Stimulated activated CD8-positive, alpha-beta memory T cell treated with anti-CD3 and anti-CD28 coated beads, Interleukin-4, amount 100 ng/mL, for 1 hour (primary cell): ENCODE measurements at places on chromosomes 4 and X.

DNA sequence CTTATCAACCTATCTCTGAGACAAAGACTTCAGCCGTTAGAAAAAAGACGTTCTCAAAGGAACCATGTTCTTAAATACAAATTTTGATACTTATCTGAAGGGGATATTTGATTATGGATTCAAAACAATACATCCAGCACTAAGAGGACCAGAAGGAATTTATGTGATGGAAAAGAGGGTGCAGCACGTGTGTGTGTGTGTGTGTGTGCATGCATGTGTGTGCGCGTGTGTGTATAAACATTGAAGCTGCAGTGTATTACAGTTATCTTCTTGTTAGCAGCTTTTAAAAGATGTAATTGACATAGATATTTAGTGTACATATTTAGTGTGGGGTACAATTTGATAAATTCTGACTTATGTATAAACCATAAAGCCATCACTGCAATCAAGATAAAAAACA lies 44.9 kb downstream of the ANK2 start:
- DNase-seq = no peak

DNA sequence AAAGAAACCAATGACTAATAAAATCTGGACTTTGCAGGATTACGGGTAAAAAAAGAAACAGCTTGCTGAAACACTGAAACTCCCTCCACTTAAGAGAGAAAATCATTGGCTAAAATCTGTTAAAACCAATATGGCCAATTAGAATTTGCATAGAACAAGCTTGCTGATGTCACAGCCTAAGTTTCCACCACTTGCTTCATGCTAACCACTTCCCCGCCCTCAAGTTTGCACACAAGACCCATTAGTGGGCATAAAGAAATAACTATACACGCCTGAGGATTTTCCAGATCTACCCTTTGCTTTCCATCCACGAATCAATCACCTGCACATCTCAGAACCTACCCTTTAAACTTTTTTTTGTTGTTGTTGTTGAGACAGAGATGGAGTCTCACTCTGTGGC lies 42.7 kb upstream of the PHEX start:
- DNase-seq = no peak

DNA sequence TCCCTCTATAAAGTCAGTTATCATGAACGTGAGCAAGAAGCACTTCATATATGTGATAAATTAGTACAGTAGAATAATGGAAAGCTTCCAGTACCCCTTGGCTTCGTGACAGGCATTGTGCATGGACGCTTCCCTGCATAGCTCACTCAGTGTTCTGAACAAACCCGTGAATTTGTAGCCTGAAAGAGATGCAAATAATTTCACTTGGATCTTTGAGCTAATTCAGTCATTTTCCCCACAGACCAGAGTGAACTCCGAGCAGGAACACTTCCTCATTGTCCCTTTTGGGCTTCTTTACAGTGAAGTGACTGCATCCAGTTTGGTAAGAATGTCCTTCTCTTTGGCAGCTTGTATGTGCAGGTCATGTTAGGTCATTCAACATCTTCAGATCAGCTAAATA lies 50.1 kb downstream of the ADD1 start:
- no peak for DNase-seq

GRCh38 chr4:121741751-121742150 lies 23.2 kb downstream of the SMIM43 start:
- DNase-seq = no peak

DNA sequence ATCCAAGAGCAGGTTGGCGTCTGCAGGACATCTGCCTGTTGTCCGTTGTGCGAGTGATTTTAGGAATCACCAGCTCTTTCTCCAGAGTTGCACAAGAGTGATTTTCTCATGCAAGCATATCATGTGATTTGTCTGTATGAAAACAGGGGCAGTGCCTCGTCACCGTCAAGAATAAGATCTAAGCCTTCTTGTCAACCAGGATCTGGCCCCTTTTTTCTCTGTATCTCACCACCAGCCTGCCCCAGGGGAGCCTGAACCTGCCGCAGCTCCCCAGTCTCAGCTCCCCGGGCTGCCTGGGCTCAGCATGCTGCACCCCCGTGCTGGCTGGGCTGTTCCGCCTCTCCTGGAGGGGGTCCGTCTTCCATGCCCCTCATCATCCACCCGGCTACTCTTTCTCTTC lies 90.5 kb downstream of the STOX2 start:
- no peak for DNase-seq

- DNase-seq = no peak
Observed at GRCh38 chr4:55311792-55312488, 34.1 kb upstream of the SRD5A3 start.

- DNase-seq = no peak
Observed at GRCh38 chr4:147550626-147551246, 66.5 kb upstream of the TMEM184C start.

DNA sequence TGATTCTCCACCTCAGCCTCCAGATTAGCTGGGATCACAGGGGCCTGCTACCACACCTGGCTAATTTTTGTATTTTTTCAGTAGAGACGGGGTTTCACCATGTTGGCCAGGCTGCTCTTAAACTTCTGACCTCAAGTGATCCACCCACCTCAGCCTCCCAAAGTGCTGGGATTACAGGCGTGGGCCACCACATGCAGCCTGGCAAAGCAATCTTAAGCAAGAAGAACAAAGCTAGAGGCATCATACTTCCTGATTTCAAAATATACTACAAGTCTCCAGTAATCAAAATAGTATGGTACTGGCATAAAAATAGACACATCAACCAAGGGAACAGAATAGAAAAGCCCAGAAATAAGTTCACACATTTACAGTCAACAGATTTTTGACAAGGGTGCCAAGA lies 12.8 kb upstream of the F8A1 start:
- no peak for DNase-seq

DNA sequence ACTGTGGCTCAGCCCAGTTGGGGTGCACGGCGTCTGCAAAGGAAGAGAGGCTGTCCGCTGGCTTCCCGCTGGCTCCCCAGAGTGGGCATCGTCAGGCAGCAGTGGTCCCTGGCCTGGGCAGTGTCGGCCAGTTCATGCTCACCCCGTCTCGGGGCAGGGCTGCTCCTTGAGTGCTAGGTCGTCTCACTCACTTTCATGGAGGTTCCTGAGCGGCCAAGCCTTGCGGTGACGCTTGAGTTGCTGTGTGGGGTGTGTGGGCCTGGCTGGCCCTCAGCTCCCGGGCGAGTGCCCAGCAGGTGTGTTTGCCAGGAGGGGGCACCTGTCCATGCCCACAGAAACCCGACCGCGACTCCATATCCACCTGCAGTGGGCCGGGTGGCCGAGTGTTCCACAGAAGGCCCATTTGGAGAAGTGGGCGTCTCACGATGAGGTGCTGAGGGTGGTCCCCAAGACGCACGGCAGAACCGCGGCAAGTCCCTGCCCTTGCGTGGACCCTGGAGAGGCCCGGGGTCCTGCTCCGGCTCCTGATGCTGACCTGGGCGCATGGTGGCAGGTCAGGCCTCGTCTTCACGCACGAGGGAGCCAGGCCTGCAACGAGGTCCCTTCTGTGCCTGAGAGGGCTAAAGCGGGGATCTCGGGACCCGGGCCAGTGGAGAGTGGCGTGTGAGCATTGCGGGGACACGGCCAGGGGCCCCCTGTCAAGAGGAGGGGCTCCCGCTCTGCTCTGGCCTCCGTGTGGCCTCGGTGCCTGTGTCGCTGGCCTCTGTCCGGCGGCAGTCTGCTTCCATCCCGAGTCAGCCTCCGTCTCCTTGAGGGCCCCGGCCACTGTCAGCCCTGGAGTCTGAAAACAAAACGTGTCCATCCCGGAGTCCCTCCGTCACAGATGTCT lies 18.5 kb upstream of the UVSSA start:
- DNase-seq = no peak

DNA sequence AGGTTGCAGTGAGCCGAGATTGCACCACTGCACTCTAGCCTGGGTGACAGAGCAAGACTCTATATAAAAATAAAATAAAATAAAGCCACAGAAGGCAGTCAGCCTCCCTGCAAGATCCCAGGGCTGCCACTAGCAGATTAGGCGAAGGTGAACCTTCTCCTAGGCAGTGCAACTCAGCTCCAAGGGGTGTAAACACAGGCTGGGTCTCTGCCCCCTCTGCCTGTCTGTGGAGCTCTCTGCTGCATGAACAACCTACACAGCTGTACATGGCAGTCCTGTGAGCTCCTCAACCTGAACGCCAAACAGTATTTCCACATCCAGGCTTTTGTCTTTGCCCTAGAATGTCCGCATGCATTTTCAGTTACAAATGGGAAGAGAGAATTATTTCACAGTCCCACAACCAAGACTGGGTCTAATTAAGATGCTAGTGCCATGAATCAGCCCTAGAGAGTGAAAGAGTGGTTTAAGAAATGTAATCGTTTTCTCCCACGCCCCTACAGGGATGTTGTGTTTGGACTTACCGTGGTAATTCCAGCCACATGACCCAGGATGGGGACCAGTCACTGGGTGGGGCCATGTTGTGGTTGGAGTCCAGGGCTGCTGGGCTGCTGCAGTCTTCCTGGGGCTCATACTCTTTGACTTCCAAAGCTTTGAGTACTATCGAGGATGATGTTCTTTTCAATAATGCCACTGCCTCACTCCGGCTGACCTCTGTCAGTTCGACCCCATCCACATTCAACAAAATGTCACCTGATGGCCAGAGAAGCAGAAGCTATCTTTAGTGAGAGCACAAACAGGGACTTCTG lies 99.0 kb downstream of the FIP1L1 start:
- DNase-seq = no peak

DNA sequence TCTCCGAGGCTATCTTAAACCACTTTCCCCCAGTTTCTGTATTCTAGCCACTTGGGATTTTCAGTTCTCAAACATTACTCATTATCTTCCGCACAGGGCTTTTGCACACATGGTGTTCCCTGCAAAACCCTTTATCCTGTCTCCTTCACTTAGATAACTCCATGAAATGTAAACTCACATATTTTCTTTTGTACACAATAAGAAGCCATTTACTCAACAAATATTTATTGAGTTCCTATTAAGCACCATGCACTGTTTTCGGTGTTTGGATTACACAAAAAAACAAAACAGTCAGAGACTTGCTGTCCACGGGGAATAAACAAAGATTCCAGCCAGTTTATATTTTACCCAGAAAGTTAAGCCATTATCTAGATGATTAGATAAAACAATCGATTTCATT lies 42.5 kb upstream of the UNC5C start:
- DNase-seq = no peak

DNA sequence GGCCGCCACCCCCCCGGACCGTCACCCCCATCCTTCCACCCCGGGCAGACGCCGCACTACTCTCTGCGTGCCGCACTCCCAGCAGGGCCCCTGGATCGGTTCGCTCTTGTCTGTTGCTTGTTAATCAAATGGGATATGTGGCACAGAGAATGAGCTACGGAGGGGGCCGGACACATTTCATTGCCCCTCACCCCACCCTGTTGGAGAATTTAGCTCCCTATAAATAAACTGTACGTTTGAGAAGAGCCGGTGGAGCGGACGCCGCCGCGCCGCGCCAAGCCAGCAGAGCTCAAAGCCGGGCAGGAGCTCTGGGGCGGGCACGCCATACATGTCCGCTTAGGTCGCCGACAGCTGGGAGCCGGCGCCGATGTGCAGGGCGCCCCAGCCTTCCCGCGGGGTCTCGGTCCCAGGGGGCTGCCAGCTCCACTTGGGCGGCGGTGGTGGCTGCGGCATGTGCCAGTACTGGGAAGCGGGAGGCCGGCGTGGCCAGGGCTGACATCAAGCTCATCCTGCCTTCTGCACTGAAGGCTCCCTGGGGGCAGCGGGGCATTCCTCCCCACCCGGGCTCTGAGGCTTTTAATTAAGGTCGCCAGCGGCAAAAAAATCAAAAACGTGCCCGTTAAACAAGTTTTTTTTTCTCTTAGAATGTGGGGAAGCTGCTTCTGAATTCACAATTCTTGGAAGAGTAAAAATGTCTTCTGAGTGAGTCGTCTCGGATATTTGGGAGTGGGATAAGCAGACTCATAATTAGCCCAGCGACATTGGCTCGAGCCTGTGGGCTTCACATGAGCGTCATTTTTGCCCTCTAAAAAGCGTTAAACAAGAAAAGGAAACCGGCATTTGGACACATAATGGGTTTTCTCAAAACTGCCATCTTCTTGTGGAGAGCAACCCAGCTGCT lies 1.1 kb upstream of the PCDH19 start:
- no peak for DNase-seq

DNA sequence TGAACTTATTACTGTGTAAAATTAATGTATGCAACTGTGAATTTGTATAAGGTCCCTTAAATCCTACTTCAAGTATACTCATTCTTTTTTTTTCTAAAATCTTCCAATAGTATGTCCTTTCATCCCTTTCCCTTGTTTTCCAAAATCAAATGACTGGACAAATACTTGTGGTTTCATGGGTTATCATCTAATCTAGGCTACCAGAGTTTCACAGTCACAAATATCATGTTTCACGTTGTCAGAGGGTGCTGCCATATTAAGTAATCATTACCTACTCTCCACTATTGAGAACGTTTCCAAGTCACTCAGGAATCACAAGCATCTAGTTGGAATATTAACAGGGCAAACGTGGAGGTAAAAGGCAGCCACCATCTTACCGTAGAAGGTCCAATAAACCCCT lies 1235.0 kb upstream of the TENM3 start:
- no peak for DNase-seq

GRCh38 chrX:119690921-119691716 lies 1.8 kb downstream of the SEPTIN6 start:
- no peak for DNase-seq

DNA sequence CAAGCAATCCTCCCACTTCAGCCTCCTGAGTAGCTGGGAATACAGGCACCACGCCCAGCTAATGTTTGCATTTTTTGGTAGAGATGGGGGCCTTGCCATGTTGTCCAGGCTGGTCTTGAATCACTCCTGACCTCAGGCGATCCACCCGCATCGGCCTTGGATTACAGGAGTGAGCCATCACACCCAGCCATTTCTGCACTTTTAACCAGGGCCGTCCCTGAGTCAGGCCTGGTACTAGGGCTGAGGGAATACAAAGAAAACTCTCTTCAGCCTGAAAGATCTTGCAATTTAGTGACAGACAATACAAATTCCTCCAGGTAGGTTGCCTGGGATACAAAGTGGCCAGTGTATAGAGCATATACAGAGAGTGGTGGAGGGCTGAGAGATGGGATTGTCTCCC lies 65.8 kb downstream of the BCOR start:
- no peak for DNase-seq

DNA sequence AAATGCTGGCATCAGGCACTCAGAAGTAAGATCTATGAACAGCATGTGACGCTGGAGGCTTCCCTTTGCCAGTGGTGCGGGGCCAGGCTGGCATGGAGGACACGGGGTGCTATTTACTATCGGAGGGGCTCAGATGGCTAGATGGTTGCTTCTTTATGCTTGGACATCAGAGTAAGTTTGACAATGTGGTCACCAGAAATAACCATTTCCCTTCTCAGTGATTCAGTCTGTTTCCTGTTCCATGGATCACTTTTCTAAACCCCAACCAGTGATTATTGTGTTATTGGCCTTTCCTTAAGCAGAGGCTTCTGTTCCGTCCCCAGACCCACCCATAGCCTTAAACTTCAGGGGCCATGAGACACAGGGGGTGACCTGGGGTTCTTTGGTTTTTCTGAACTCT lies 55.4 kb upstream of the DHX15 start:
- no peak for DNase-seq

DNA sequence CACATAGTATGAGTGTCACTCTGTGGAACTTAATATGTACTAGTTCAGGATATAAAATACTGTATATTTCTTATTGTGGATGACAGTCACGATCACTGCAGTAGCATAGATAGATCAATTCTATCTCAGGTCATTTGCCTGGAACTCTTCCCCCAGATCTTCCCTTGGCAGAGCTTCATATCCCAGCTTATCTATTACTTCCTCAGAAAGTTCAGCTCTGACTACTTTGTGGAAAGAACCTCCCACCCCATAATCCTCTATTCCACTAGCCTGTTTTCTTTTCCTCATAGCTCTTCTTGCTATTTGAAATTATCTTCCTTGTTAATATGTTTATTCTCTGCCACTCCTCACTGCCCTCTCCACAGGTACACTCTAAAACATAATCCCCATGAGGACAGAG lies 10.9 kb downstream of the FAM241A start:
- no peak for DNase-seq
